ENCODE measurements at places on chromosomes 5 and 9. TPM values are rescaled to one million over a fixed set of nuclear protein-coding genes. Genes with fewer than 3 reads are reported as not detected.

GRCh38 chr5:163571744-163572143 is 66.3 kb downstream of the MAT2B start:
- H3K27ac ChIP-seq: no peak overlapping the region
- peaks cover 5% of the 10 kb centered on the region for H3K4me1 ChIP-seq
- DNase-seq: no peak
- H3K4me3 ChIP-seq: no peak overlapping the region
- H3K36me3 ChIP-seq: no peaks in the 10 kb centered on the region

- H3K36me3 ChIP-seq: no peaks in the 10 kb centered on the region
- no peaks in the 10 kb centered on the region for H3K4me1 ChIP-seq
- DNase-seq: no peak
- peaks cover 7% of the 10 kb centered on the region for H3K27me3 ChIP-seq
- H3K27ac ChIP-seq: no peak overlapping the region
Measured at GRCh38 chr5:31827867-31828266, 188.9 kb downstream of the PDZD2 start.

GRCh38 chr9:33264003-33264472 is 470 bp downstream of the BAG1 start:
- no peaks in the 10 kb centered on the region for H3K27me3 ChIP-seq
- peaks cover 42% of the 10 kb centered on the region for H3K4me1 ChIP-seq
- H3K27ac ChIP-seq: peak overlapping the region; percentile 83
- DNase-seq: peak; percentile 55
- H3K36me3 ChIP-seq: peaks cover 58% of the 10 kb centered on the region

DNA sequence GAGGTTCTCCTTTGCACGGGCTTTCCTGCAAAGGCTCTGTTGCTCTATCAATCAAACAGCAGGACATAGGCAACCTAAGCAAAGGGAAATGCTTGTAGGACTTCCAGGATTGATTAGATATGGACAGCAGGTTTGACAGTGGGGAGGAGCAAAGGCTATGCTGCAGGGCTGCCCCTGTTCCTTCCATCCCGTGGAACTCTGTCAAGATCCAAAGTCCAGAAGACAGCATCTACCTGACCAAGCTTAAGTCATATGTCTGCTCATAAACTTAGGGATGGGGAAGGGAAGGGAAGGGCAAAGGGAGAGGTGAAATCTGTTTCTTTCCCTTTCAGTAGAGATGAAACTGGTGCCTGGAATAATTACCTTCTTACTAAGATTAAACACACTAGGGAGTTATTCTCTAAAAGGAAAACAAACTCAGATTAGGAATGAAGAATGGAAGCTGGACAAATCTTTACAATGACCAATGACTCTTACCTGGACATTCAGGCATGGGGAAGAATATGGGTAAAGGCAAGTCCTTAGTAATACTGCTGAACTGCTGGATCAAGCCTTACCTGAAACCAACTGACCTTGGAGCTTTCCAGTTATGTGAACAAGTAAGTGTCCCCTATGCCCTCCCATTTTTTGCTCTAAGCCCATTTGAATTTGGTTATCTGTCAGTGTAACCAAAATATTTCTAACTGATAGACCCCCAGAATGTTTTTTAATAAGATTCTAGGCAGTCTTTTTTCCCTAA is 8.4 kb upstream of the ACOT12 start:
- H3K4me1 ChIP-seq: no peaks in the 10 kb centered on the region
- no peaks in the 10 kb centered on the region for H3K36me3 ChIP-seq
- no peak overlapping the region for H3K4me3 ChIP-seq
- DNase-seq: no peak

DNA sequence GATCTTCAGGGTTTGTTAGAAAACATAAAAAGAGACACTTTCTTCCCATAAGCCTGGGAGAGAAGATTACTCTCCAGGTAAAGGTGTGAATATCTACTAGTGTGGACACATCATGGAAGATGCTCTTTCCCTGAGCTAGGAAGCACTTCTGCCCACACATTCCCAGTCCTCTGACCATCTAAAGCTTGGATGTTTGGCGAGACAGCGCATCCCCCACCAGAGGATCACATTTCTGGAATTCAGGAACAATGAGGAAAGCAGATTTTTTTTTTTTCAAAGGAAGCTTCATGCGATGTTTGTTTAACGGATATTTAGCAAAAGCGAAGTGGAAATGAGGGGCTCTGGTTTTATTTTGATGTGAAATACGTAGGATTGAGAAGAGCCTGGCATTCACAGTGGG is 6.2 kb downstream of the SVEP1 start:
- H3K27ac ChIP-seq: no peak overlapping the region
- H3K36me3 ChIP-seq: no peaks in the 10 kb centered on the region
- peaks cover 4% of the 10 kb centered on the region for H3K27me3 ChIP-seq
- no peak overlapping the region for H3K4me3 ChIP-seq

- H3K4me1 ChIP-seq: no peaks in the 10 kb centered on the region
- peaks cover 34% of the 10 kb centered on the region for H3K27me3 ChIP-seq
- no peak overlapping the region for H3K4me3 ChIP-seq
- H3K36me3 ChIP-seq: no peaks in the 10 kb centered on the region
- no peak for DNase-seq
Measured at GRCh38 chr5:176784218-176785165, 25.9 kb upstream of the UNC5A start.

Gene ANKRD33B
- 10.0 TPM for total RNA-seq

- H3K4me3 ChIP-seq: no peak overlapping the region
- peaks cover 12% of the 10 kb centered on the region for H3K4me1 ChIP-seq
- H3K27ac ChIP-seq: no peak overlapping the region
- H3K36me3 ChIP-seq: no peaks in the 10 kb centered on the region
- no peak for DNase-seq
Measured at GRCh38 chr9:592225-592624, 249.3 kb upstream of the DMRT1 start.

Gene LCN1
- total RNA-seq: not detected

Gene POLR1E
- total RNA-seq: 58.0 TPM

DNA sequence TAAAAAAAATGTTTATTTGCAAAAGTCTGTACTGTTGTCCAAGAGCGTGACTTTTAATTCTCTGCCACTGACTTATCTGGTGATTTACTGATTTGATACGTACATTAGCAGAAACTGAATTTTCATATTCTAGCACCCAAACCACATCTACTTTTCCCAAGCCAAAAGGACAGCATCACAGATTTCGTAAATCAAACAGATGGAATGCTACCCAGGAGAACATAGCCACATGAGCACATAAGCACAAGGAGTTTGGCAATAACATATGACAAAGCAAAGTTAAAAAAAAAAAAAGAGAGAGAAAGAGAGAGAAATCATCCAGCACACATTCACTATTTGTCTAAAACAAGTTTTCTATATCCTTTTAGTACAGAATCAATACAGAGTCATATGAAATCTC is 83.7 kb downstream of the HINT1 start:
- H3K4me3 ChIP-seq: no peak overlapping the region
- H3K36me3 ChIP-seq: no peaks in the 10 kb centered on the region
- H3K27me3 ChIP-seq: no peaks in the 10 kb centered on the region
- H3K27ac ChIP-seq: no peak overlapping the region
- peaks cover 20% of the 10 kb centered on the region for H3K4me1 ChIP-seq

DNA sequence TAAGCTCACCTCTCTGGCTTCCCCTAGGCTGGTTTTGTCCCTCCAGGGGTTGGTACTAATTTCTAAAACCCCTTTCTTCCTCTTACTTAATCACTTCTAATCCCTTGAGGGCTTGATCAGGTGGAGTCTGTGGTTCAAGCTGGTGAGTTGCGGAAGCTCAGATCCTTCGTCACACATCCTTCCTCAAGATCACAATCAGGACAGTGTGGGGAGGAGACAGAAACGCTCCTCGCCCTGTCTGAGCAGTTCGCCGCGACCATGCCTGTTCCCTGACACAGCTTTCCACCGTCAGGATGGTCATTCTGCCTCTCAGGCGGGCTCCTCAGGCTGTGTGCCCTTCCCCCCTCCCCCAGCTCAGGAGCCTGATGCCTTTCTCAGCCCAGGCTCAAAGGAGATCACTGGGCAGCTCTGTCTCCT is 24.3 kb downstream of the CPLX2 start:
- no peaks in the 10 kb centered on the region for H3K27me3 ChIP-seq
- no peak overlapping the region for H3K4me3 ChIP-seq
- H3K27ac ChIP-seq: no peak overlapping the region
- peak; percentile 70 for DNase-seq
- H3K4me1 ChIP-seq: peaks cover 23% of the 10 kb centered on the region

Gene CNOT8
- 66.9 TPM for total RNA-seq

- H3K4me1 ChIP-seq: peaks cover 15% of the 10 kb centered on the region
- no peak overlapping the region for H3K27ac ChIP-seq
- H3K27me3 ChIP-seq: peaks cover 63% of the 10 kb centered on the region
- H3K36me3 ChIP-seq: no peaks in the 10 kb centered on the region
- DNase-seq: no peak
Measured at GRCh38 chr5:72191404-72191803, 84.1 kb downstream of the MAP1B start.

- no peaks in the 10 kb centered on the region for H3K27me3 ChIP-seq
- no peak for DNase-seq
- H3K4me3 ChIP-seq: no peak overlapping the region
- no peak overlapping the region for H3K27ac ChIP-seq
- no peaks in the 10 kb centered on the region for H3K4me1 ChIP-seq
- H3K36me3 ChIP-seq: no peaks in the 10 kb centered on the region
Measured at GRCh38 chr9:17401858-17402257, 177.0 kb upstream of the SH3GL2 start.

DNA sequence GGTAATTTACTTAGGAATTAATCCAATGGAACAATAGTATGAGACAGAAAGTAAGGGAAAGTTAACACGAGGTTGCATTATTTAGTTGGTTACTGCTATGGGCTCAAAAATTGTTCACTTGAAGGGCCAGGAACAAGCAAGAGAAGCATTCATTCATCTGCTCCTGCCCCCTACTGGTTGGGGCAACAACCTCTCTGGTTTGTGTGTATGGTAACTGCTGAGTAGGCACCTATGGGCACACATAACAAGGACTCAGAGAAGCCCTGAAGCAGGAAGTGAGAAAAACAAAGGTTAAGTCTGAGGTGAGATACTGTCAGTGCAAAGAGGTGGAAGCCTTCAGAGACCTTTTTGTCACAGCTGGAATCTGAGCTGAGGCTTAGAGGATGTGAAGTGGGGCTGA is 34.4 kb upstream of the RANBP6 start:
- no peaks in the 10 kb centered on the region for H3K36me3 ChIP-seq
- no peak overlapping the region for H3K27ac ChIP-seq
- peak; percentile 74 for DNase-seq
- H3K4me1 ChIP-seq: peaks cover 9% of the 10 kb centered on the region
- H3K27me3 ChIP-seq: peaks cover 9% of the 10 kb centered on the region

DNA sequence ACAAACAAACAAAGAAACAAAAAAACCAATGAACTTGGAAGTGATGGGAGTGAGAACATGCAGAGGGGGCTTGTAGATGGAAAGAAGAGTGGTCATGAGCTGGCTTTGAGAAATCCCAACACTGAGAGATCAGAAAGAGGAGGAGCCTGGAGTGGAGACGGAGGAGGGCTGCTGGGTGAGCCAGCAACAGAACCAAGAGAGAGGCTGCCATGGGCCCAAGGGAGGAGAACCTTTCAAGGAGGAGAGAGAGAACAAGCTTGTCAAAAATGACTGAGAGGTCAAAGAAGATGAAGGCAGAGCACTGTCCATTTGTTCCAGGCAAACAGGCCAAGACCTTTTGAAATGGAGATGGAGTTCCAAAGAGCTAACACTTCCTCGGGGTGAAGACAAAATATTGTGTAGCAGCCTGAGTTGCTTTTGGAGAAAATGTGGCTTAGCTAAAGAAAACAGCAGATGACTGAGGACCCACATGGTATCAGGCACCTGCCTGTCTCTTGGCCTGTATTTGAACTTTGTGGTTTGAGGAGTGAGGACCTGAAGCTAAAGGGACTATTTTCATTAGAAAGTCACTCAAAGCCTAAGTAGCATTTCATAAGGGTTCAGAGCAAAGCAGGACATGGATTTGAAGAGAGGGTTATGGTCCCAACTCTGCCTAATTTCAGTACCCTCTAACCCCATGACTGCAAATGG is 13.1 kb downstream of the NSG2 start:
- H3K27me3 ChIP-seq: peaks cover 14% of the 10 kb centered on the region
- DNase-seq: no peak
- H3K27ac ChIP-seq: no peak overlapping the region
- no peak overlapping the region for H3K4me3 ChIP-seq
- H3K4me1 ChIP-seq: no peaks in the 10 kb centered on the region
- no peaks in the 10 kb centered on the region for H3K36me3 ChIP-seq

Gene SPATA31C1
- total RNA-seq: not detected

Gene PCDHGB5
- 0.12 TPM for total RNA-seq
